ENCODE measurements at places on chromosomes 4 and X. TPM values are rescaled to one million over a fixed set of nuclear protein-coding genes. Genes with fewer than 3 reads are reported as not detected.
A peak's percentile ranks its signal among the peaks of the same experiment; 100 is the strongest.

GRCh38 chr4:58061967-58062366, 951.8 kb upstream of the IGFBP7 start:
- no peak for DNase-seq

GSX2 gene
- total RNA-seq: not detected

- DNase-seq: no peak
Measured at GRCh38 chr4:53545942-53546581, 45.2 kb downstream of the LNX1 start.

ATP2B3 gene
- total RNA-seq: not detected

- no peak for DNase-seq
Measured at GRCh38 chr4:8071766-8072165, 86.8 kb downstream of the ABLIM2 start.

GRCh38 chr4:169383724-169384123, 113.0 kb upstream of the SH3RF1 start:
- DNase-seq: peak; percentile 90
